Activated T-helper 1 cell treated with anti-CD3 and anti-CD28 coated beads, Interleukin-2, amount 50 U/mL, for 16 hours (primary cell): ENCODE measurements at places on chromosomes 1 and 21.

DNA sequence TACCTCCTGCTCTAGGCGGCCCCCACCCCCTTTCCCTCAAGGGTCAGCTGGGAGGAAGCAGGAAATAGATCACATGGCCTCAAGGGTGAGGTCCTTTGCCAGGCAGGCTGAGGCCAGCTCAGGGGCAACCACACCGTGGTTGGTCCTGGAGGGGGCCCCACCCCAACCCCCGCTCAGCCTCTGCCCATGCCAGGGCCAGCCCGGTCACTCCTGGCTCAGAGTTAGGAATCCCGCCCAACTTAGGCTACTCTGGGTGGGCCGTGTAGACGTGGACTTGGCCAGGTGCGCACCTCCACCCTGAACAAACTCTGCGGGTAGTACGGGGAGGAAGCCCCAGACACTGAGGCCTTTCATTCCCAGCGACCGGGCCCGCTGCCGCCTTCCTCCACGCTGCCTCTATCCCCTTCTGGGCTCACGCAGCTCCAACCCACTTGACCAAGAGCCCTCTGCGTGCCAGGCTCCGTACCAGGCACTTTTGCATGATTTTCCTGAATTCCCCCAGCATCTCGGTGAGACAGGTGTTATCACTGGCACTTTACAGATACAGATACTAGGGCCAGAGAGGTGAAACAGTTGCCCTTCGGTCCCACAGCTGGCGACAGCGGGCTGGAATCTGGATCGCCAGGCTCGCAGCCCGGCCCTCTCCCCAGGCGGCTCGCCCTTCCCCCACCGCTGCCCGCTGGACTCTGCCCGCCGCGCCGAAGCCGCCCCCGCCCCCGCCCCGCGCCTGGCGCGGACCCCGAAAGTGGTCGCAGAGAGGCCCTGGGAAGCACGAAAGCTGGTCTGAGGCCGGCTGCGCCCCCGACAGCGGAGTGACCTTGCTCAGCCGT is 769 bp downstream of the GALE start:
- DNase-seq = no peak

DNA sequence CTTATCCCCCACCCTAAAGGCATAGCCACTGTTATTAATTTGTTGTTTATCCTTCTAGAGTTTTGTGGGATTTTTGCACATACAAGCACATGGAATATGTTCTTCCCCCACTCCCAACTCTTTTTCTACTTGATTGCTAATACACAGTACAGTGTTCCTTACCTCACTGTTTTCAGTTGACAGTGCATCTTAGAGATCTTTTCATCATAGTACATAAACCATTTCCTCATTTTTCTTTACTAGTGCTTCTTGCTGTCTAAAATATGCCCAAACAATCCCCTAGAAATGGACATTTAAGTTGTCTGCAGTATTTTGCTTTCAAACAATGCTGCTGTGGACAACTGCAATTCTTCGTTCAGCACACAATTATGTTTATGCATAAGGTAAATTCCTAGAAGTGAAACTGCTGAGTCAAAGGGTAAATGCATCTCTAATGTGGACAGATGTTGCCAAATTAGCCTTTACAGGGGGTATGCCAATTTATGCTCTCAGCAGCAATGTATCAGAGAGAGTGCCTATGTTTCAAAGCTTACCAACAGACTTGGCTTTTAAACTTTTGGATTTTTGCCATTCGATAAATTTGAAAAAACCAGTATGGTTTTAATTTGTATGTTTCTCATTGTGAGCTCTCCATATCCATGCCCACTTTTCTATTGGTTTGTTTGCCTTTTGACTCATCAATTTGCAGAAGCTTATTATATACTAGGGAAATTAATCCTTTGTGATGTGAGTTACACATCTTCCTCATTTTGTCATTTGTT is 132.6 kb downstream of the MRPS6 start:
- no peak for DNase-seq

- no peak for DNase-seq
These were observed 115.8 kb downstream of the TBX19 start for GRCh38 chr1:168396508-168396907.

DNA sequence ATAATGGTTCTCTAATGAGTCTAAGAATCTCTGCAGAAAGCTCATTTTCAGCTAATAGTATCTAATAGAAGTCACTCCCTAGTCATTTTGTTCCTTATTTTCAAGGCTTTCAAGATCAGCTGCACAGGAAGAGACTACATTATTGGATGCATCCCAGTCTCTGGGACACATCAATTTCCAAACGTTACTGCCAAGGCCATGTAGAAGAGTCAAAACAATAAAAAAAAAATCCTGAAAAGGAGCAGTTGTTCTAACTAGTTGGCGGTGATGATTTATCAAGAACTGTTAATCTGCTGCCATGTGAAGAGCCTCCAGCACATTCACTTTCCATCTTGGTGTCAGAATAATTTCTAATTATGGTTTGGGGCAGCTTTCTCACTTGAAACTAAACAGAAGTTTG is 5.7 kb downstream of the DDAH1 start:
- no peak for DNase-seq

DNA sequence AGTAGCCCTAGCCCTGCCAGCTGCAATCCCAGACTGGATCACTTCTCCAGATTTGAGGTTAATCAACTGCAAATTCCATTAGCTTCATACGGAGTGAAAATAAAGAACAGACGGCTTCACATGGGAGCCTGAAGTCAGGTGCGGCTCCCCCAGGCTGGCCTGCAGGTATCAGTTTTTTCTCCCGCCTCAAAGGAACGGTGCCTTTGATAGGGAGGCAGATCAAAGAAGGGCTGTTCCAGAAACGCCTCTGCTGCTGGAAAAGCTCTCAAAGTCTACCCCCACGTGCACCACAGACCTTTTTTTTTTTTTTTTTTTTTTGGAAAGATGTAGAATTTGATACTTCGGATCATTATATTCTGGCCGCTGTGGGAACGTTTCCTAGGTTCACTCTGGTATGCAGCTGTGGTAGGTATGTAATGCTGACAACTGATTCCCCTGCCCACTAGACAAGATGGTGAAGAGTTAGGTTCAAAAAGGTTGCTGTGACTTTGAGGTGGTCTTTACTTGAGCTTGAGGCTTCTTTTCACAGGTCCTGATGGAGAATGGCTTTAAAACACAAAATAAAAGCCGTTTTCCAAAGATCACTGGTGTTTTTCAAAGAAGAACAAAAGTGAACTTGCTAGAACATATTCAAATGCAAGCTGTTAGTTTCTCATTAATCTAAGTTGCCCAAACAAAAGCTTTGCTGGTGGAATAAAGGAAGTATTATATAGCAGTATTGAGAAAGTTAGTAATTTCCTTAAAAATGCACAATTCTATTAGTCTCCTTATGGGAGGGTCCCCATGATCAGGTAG is 189.0 kb upstream of the NFIA start:
- DNase-seq = no peak

- DNase-seq = no peak
These were observed 11.3 kb upstream of the MAP10 start for GRCh38 chr1:232793944-232794343.

DNA sequence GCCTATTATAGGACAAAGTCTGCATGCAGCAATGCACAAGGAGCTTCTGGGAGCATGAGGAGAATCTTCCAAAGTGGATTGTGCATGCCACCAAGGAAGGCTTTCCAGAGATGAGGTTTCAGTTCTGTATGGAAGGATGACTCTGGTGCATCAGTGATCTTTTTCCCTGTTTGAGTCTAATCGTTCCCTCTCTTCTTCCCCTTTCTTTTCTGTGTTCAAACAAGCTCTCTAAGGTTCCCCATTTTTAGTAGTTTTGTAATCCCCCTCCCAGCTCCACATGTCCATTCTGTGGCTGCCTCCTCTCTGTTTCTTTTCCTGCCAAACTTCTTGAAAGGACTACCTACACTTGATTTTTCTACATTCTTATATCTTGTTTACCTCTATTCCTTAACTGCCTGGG is 43.3 kb upstream of the USP25 start:
- no peak for DNase-seq

DNA sequence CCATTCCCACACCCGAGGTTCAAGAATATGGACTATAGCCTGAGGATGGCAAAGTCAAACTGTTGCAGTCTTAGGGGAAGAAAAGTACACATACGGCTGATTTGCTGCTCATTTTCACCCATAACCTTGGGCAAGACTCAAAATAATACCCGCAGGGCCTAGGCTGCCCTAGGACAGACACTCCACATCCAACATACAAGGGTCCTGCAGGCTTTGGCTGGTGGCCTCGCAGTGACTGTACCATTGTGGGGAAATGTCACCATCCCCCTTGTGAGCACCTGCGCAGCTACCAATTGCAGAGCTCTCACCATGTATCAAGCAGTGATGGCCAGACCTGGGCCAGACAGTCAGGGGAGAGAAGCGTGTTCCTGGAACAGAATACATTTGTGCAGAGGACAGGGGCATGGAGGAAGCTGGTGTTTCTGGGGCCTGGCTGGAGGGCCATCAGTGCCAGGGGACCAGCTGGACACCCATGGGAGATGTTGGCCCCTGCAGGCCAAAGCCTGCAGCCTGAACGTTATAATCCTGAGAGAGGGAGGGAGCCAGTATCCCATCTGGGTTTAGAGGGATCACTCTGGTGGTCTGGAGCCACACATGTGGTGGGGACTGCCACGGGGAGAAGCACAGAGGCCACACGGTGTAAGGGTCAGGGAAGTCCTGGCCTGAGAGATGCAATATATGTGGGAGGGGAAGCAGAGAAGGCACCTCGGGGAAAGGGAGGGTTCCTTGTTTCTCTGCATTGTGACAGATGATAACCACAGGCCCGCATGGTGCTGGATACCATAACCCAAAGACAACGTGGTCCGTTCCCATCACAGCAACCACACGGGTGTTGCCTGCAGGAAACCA is 101.2 kb downstream of the GLIS1 start:
- DNase-seq = no peak

GRCh38 chr1:56788588-56788987 is 30.6 kb downstream of the FYB2 start:
- DNase-seq = no peak

- no peak for DNase-seq
These were observed 20.7 kb downstream of the PPP1R15B start for GRCh38 chr1:204390751-204391466.

- DNase-seq = no peak
These were observed 52.4 kb downstream of the XCL1 start for GRCh38 chr1:168628807-168629206.

DNA sequence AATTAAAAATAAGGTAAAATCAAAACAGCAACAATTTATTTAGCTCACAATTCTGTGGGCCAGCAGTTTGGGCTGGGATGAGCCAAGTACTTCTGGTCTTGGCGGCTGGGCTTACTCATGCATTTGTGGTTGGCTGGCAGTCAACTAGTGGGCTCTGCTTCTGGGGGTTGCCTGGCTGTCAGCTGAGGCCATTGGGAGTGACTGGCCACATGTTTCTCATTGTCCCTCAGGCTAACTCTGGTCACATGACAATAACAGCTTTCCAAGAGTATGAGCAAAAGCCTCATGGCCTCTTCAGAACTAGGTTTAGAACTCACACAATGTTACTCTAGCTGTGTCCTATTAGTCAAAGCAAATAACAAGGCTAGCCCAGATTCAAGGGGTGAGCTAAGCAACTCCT is 15.6 kb upstream of the CHIA start:
- DNase-seq = no peak

DNA sequence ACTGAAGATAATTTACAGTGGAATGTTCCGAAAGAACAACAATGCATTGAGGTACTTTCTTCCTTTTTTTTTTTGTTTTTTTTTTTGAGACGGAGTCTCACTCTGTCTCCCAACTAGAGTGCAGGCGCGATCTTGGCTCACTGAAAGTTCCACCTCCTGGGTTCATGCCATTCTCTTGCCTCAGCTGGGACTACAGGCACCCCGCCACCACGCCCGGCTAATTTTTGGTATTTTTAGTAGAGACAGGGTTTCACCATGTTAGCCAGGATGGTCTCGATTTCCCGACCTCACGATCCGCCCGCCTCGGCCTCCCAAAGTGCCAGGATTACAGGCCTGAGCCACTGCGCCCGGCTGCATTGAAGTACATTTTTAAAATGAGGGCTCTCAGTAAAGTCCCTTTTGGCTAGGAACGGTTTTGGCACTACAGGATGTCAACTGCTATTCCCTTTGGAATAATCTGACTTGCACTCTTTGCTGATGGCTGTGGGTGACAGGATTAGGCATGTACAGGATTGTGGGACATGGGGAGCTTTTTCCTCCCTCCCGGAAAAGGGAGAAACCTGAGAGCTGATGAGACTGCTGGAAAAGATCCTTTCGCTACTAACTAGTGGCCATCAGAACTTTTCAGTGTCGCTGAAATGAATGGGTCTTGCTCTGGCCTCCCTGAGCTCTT is 56.9 kb upstream of the EDEM3 start:
- no peak for DNase-seq

GRCh38 chr1:184486761-184487445 is 100.1 kb downstream of the C1orf21 start:
- no peak for DNase-seq

GRCh38 chr1:25195835-25196234 is 36.5 kb downstream of the SYF2 start:
- DNase-seq = no peak

- DNase-seq = no peak
These were observed 501.0 kb downstream of the SETD4 start for GRCh38 chr21:35559128-35559828.

GRCh38 chr1:199512037-199512710 is 515.3 kb upstream of the NR5A2 start:
- no peak for DNase-seq

GRCh38 chr1:225689882-225690459 is 37.0 kb upstream of the ENAH start:
- no peak for DNase-seq

- no peak for DNase-seq
These were observed 11.9 kb upstream of the LRRC3 start for GRCh38 chr21:44443291-44443890.

DNA sequence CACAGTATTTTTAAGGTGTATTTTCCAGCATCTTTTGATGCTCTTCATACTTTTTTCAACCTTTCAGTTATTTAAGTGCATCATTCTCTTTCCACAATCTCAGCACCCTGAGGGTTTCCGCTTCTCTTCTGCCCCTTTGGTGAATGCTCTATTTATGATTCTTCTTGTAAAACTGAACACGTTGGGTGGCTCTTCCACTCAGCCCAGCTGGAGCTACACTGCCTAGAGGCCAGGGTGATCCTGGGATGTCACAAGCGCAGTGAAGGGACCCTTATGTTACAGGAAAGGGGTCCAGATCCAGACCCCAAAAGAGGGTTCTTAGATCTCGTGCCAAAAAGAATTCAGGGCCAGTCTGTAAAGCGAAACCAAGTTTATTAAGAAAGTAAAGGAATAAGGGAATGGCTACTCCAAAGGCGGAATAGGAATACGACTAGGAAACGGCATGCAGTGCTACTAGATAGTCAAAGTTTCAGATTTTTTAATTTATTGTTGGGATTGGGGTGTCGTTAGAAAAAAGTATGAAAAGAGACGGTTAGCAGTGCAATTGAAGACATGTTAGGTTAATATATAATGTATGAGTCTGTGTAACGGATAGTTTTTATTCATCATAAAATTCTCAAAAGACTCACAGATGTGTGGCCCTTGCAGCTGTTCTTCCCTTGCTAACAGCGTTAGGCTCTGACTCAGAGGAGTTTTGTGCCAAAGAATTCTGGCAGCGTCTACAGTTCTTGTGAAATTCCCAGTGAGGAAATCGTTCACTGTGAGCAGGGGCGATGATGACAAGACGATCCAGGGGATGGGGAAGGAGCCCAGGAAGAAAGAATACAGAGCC is 14.4 kb upstream of the ERVH48-1 start:
- DNase-seq = no peak

- DNase-seq = no peak
These were observed 71.4 kb upstream of the OLIG2 start for GRCh38 chr21:32954353-32954752.

- DNase-seq = no peak
These were observed 100.4 kb upstream of the ETV3 start for GRCh38 chr1:157238585-157238984.
